GM12864 (cell line): ENCODE measurements at places on chromosomes 11 and 22.

- no peak for DNase-seq
Measured at GRCh38 chr11:105935791-105936190, 86.2 kb downstream of the MSANTD4 start.

DNA sequence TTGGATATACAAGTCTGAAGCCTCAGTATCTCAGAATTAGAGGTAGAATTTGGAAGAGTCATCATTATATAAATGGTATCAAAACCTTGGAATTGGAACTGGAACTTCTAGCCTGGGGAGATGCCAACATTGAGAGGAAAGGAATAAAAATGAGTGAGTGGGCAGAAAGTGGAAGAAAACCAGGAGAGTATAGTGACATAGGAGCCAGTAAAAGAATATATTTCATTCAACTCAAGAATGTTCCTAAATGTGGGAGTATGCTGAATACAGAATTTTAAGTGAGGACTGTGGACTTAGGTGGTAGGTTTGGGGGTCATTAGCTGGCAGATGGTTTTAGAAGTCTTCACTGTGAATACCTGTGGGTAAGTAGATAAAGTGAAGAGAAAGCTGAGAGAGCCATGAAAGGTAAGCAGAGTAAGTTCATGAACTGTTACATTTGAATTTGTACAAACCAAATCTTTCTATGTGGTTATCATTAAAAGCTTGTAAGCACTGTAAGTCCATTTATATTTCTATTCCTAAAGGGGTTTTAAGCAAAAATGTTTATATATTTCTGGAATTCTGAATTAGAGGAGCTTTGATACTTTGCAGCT, 60.2 kb downstream of the PDHX start:
- DNase-seq = no peak

- DNase-seq = no peak
Measured at GRCh38 chr11:121681550-121682268, 228.9 kb upstream of the SORL1-AS1 start.

GRCh38 chr22:42716221-42716620, 4.4 kb downstream of the A4GALT start:
- DNase-seq = no peak

DNA sequence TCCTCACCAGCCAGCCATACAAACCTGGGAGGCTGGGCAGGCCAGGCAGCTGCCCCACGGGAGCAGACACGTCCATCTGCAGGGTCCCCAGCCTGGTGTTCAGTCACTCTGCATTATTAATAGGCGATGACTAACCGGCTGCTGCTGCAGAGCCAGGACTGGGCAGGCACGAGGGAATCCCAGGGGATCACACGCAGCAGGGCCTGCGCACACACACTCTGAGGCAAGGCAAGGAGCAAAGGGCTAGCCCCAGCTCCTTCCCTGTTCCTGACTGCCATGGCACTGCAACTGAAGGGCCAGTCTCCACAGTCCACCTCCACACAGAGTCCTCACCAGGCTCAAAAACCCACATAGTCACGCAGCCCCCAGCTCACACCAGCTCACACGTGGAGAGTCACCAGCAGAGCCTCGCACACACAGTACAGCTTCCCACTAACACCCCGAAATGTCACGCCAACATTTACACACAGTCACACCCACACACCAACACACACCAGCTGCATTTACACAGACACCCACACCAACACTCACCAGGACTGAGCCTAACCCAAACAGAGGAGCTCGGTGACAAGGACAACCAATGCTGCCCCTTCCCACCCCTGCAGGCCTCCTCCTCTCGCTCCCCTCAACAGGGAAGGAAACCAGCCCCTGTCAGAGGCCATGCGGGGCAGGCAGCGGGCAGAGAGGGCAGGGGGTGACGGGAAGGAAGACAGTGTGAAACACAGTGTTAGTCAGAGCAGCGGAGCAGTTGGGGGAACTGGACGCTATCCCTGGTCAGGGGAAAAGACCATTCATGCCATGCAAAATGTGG, 47.3 kb downstream of the NRXN2 start:
- no peak for DNase-seq

DNA sequence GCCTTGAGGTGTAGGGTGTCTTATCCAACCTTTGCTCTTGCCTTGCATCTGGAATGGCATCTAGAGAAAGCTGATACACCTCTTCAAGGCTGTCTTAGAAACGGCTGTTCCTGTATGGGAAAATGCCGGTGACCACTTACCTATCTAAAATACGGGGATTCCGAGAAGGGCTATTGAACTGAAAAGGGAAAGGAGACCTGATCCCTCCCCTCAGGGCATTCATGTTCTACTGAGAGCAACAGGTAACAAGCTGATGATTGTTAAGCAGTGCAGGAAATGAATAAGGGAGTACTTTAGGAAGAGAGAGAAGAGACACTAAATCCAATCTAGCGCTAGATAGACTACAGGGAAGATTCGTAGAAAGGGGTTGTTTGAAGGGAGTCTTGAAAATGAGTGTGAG, 1388.1 kb downstream of the FAM181B start:
- DNase-seq = no peak

DNA sequence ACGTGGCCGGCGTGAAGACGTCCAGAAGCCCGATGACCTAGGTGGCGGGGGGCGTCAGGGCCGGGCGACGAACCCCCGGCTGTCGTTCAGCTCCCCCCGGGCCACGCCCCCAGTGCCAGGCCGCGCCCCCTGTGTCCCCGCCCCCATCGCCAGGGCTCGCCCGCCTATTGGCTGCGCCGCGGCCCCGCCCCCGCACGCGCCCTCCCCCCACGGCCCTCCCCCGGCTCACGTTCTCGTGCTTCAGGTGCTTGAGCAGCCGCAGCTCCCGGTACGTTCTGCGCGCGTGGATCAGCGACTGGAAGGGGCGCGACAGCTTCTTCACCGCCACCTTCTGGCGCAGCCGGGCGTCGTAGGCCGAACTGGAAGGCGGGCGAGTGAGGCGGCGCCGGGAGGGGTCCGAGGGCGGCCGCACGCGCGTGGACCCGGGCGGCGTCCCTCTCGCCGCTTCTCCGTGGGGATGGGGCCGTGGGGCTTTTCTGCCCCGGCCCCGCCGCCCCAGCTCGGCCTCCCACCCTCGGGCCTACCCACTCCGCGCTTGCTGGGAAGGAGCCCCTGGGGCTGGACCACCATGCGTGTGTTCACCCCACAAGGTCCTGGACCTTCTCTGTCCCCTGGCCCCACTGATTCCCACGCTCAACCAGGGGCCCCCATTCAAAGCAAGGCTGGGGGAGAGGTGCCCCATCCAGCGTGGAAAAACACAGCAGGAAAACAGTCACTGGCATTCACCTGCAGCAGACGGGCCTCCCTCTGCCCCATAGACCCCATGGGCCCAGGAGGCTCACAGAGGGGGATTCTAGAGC, 2.4 kb downstream of the MAPK11 start:
- no peak for DNase-seq

- DNase-seq = no peak
Measured at GRCh38 chr22:33166206-33166605, 108.0 kb upstream of the SYN3 start.

GRCh38 chr11:130189492-130190210, 30.1 kb downstream of the ST14 start:
- DNase-seq = no peak

- DNase-seq = no peak
Measured at GRCh38 chr11:125393331-125393730, 102.7 kb downstream of the FEZ1 start.

DNA sequence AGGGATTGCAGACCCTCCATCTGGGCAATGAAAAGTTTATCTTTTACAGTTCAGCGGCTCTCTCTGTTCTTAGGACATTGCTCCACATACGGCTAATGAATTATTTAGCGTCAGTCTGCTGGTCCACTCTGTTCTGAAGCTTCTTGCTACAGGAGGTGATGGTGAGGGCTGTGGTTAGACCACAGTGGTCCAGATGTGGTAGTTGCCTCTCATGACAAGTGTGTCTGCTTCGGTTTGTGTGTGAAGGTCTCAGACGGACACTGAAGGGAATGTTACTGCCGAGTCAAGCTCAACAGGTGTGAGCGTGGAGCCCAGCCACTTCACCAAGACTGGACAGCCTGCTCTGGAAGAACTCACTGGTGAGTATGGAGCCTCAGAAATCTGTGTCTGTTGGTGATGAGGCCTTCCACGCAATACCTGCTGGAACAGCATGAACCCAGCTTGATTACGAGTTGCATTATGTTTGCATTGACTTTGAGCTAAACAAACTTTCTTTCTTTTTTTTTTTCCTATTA, 220.8 kb downstream of the DBX1 start:
- DNase-seq = no peak

- DNase-seq = no peak
Measured at GRCh38 chr22:23075050-23075449, 4.7 kb downstream of the GNAZ start.

- DNase-seq = no peak
Measured at GRCh38 chr11:108501396-108501795, 3.2 kb upstream of the POGLUT3 start.

GRCh38 chr11:121833970-121834369, 282.0 kb downstream of the BLID start:
- no peak for DNase-seq

- DNase-seq = no peak
Measured at GRCh38 chr22:48079505-48080290, 1317.2 kb downstream of the TBC1D22A start.

DNA sequence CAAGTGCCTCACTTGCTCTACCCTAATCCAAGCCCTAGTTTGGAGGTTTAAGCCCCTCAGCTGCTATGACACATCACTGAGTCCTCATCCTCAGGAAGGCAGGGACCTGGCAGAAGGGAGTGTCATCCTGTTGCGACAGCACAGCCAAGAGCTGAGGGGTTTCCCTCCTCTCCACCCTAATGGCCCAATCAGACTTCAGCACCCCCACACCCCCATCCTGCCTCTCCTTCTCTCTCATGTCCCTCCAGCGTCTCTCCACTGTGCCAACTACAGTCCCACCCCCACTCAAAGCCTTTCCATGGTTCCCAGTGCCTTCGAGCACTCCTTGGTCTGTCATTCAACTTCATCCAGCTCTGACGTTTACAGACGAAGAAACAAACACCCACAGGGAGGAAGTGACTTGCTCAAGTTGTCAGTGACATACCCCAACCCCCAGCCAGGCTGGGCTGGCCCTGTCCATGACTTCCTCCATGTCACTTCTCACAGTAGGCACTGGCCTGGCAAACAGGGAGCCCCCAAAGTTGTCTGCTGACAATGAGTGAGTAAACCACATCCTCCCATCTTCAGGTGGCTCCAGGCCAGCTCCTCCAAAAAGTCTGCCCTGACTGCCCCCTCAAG, 15.6 kb downstream of the ARAP1 start:
- no peak for DNase-seq

DNA sequence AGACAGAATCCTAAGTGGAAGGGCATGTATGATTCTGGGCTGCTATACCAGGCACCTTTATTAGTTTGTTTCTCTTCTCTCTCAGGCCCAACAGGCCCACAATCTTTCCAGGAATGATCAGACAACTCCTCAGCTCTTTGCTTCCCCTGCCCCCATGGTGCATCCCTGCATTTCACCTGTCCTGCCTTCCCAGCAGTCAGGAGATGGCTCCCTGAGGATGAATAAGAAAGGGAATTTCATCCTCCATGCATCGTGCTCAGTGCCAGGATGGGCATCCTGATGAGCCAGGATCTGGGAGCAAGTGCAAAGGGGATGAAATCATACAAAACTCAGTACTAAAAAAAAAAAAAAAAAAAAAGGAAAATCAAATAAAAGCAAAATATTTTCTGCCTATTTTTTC, 18.6 kb upstream of the NTM start:
- no peak for DNase-seq

GRCh38 chr11:69804769-69805508, 14.3 kb downstream of the FGF3 start:
- no peak for DNase-seq

GRCh38 chr11:128936606-128937251, 5.9 kb downstream of the TP53AIP1 start:
- no peak for DNase-seq

GRCh38 chr11:2531987-2532703, 87.3 kb downstream of the KCNQ1 start:
- DNase-seq = no peak

DNA sequence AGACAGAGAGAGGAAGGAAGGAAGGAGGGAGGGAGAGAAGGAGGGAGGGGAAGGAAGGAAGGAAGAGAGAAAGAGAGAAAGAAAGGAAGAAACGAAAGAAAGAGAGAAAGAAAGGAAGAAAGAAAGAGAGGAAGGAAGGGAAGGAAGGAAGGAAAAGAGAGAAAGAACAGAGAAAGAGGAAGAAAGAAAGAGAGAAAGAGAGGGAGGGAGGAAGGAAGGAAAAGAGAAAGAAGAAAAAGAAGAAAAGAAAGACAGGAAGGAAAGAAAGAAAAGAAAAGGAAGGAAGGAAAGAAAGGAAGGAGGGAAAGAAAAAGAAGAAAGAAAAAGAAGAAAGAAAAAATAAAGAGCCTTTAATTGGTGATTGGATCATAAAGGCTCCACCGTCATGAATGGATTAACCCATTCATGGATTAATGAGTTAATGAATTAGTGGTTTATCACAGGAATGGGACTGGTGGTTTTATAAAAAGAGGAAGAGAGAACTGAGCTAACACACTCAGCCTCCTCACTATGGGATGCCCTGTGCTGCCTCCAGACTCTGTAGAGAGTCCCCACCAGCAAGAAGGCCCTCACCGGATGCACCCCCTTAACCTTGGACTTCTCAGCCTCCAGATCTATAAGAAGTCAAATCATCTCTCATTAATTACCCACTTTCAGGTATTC, 9.0 kb upstream of the PLAAT2 start:
- no peak for DNase-seq

DNA sequence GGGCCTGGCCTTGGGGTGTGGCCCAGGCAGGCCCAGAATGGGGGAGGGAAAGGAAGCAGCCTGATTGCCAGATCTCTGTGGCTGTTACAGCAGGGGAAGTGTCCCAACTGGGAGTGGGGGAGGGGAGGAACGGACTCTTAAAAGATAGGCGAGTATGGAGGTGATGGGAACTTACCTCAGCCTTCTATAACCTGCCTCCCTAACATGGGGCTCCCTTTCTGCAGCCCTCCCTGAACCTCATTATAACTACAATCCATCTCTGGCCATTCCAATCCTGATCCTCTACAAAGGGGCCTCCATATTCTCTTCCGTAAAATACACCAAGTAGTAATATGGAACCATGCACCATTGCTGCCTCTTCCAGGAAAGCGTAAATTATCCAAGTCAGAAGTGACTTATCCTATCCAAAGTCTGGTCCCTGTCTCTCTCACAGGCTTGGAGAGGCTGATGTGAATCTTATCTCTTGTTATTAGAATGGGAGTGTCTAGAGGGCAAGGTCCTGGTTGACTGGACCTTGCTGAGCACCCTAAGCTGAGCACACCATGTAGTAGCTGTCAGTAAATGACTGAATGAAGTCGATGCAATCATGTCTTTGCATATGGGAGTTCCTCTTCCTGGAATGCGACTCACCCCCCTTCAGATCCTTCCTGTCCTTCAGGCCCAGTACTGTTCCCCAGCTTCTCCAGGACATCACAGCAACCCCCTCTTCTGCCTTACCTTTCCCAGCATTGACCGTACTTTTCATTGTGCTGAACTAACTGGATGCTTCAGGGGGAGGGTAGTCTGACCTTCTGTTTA, 5.9 kb downstream of the RHOG start:
- no peak for DNase-seq

- no peak for DNase-seq
Measured at GRCh38 chr11:118569670-118570069, 2.5 kb upstream of the ARCN1 start.

DNA sequence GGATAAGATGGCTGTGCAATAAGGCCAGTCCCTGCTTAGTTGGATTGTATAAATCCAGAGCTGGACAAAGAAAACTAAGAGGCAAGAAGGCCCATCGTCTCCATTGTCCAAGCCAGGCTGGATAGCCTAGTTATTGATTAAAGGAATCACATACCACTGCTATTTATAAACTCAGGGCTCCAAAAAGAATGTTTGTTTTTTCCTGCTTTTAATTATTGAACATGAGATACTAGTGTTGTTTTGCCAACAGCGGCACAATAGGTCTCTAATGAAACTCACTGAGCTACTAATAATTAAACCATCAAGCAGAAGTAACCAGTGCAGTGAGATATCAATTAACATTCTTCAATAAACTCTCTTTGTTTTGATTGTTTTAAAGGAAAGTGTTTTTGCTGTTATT, 259.7 kb downstream of the INSC start:
- DNase-seq = no peak
